Breast epithelium (tissue), 4 donors: ENCODE measurements at places on chromosomes 7 and 10. TPM values are rescaled to one million over a fixed set of nuclear protein-coding genes. Genes with fewer than 3 reads are reported as not detected.

The CDH23 gene
- 8.5 TPM for total RNA-seq

The LRRTM3 gene
- not detected for total RNA-seq

The PHYHIPL gene
- 0.44 TPM for total RNA-seq

The KCND2 gene
- 2.6 TPM for total RNA-seq

DNA sequence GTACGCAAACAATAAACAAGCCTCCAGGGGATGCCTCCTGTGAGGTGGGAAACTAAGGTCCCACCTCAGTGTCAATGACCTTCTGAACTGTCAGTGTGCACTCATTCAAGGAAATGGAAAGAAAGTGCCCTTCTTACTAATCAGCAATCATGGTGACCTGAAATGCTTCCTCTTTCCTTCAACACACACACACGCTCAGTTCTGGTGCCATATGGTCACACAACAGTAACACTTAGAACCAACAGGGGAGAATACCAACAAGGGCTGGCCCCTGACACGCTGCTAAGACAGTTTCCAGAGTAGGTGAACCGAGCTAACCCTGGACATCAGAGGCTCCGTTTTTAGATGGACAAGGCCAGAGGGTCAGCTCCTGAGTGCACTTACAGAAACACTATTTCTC lies 42.1 kb upstream of the EFCAB10 start:
- DNase-seq: no peak

DNA sequence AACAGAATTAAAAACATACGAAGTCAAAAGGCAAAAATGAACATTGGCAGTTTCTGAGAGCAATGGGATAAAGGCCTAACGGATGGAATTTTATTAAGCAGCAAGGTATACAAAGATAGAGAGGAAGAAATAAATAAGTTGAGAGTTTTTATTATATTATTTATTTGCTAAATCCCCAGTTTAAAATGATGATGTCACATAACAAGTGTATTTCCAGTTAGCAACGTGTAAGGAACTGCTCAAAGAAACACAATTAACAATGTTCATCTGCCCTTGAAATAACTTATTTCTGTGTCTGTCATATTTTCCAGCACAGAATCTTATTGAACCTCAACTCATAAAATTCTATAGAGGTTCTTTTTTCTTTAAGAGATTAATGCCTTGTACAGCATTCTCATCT lies 108.6 kb upstream of the TMEM106B start:
- no peak for DNase-seq

DNA sequence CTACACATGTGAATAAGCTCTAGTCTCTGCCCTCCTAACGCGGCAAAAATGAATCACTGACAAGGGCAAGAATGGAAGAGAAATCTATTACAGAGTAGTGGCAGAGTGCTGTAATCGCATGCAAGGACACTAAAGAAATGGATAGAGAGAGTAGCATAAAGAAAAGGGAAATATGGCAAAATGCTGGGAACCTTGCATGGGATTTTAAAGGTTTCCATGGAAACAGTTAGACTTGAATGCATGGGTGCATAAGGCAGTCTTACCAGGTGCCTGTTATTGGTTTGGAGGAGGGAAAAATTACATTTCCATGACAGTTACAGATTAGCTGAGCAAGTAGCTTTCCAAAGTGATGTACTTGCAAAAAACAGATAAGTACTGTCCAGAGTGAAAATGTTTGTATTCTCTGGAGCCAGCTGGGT lies 233.4 kb downstream of the PTN start:
- no peak for DNase-seq

- no peak for DNase-seq
Measured at GRCh38 chr7:71255537-71256178, 123.7 kb downstream of the GALNT17 start.

DNA sequence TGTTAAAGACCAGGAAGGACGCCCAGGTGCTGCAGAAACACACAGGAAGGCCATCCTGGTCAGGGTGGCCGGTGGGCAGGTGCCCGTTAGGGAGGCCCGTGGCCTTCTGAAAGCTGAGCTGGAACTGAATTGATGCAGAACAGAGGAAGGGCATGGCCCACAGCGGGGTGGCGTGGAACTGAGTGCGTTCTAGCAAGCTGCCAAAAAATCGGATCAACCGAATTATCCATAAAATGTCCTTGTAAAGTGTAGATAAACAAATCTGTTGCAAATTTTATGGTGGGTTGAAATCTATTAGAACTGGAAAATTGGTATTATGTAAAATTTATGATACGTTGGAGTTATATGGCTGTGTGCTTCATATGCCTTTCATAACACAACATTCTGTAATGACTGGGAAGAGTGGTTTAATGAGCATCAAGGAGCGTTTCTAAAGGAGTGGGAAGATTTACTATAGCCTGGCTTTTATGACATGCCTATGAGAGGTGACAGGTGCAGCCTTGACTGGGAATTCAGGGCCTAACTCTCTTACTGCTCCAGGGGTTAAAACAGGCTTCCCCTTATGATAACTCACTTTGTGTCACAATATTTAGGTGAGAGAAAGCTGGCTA lies 108.1 kb downstream of the GPR26 start:
- no peak for DNase-seq

DNA sequence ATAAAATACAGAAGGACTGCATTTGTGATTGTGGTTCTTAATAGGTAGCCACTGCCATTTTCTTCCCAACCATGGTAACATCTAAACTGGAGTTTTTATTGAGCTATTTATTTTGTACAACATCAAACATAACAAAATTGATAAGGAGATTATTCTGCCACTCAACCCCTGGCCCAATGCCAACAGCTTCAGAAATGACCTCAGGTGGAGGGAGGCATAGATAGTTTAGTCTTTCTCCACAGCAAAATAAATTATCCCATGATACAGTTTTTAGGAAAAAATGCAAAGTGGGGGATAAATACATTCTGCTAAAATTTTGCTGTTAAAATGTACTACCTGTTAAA lies 57.6 kb downstream of the LRRTM3 start:
- no peak for DNase-seq
